Type B pancreatic cell (in vitro differentiated cells): ENCODE measurements at places on chromosomes 6 and 20. TPM values are rescaled to one million over a fixed set of nuclear protein-coding genes. Genes with fewer than 3 reads are reported as not detected.

Gene NHLRC1
- 1.1 and 3.5 TPM in 2 replicates for total RNA-seq

Gene UNC5CL
- total RNA-seq, result 3.1 and 5.1 TPM in 2 replicates

Gene GUCA1A
- total RNA-seq, result 0.41 and 0.57 TPM in 2 replicates

Gene ACSS1
- total RNA-seq, result 22.2 and 27.5 TPM in 2 replicates

DNA sequence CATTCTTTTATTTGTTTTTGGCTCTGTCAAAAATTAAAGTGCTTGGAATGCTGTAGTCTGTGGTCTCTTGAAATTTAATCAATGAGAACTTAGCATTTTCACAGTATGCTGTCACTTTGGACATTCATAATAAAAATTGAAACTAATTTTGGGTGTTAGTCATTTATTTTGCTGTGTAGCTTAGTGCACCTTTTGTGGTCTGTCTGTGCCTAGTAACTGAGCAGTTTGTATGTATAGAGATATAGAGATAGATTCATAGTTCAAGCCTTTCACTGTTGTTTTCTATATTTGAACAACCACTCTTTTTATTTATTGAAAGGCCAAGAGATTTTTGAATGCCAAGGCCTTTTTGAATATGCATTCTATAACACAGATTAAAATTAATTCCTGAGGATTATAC, 86.4 kb upstream of the TIAM2 start:
- no peak for DNase-seq

DNA sequence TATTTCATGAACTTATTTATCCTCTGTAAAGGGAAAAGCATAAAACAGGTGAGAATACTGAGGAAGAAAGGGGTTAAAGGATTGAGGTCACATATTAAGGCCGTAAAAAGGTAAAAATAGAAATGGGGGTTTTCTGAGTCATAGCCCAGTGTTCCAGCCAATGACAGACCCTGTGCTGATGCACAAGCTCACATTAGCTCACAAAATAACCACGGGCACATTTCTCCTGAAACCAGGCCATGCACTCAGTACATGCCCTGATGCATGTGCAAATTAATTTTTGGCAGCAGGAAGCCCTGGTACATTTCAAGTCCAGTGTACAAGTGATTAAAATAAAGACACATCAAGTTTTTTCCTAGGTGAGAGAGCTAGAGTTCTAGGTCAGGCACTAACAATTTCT, 194.4 kb downstream of the TMEM200A start:
- DNase-seq, result no peak

DNA sequence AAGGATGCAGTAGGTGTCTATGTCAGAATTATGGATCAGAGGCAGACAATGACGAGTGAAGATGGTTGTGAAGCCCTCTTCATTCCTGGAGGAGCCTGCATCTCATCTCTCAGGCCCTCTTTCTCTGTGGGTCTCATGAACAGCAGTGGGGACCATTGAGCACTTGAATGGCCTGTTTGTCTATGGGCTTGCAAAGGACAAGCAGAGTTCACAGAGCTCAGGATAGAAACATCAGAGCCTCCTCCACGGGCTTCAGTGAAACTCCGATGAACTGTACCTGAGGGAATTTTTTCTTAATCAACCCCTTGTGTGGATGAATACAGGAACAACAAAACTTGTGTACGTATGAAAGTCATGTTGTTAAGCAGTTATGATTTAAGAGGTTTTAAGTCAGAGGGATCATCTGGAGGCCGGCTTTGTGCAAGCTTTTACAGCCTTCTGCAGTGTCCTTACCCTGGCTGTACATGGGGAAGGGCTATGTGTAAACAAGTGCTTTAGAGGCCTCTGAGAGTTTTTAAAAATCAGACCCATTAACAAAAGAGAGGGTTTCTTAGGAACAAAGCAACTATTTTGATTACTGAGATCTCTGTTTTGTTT, 29.7 kb upstream of the PI16 start:
- no peak for DNase-seq

- no peak for DNase-seq
Measured at GRCh38 chr6:163008626-163009025, 280.9 kb downstream of the PACRG start.

DNA sequence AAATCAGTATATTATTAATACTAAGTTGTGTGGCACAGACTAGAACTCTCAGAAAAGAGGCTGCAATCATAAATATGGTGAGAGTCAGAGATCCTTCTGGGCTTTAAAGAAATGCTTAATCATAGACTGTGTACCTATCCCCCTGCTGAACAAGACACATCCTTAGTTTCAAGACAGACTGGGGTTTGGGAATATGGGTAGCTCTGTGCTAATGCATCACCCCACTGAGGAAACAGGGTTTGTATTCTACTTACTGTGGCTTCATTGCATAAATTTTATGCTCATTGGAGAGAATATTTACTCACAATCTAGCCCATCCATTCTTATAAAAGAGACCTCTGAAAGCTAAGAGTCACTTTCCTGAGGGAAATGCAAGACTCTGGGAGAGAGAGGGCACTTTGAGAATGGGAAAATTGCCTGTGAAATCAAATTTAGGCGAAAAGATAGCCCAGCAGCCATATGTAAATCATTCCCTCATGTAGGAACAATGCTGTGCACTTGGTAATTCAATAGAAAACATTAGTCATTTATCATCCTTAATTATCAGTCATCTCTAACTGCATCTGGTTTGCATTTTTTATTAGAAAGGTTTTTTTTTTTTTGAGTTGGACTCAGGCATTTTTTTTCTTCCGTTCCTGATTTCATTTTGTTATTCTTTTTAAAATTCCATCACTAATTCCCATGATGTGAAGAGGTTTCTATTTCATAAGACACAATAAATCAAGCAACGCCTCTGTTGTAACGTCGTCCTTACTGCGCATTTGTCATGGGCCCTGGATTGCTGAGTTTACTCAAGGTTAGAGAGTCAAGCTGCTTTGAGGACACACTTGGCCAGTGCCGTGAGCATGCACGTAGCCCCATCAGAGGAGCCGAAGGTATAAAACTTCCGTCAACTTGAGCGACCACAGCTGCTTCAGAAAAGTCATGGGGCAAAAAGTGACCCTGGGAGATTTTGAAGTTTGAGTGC, 91.8 kb downstream of the TRMT11 start:
- no peak for DNase-seq

- no peak for DNase-seq
Measured at GRCh38 chr20:57223648-57224489, 42.6 kb downstream of the BMP7 start.

DNA sequence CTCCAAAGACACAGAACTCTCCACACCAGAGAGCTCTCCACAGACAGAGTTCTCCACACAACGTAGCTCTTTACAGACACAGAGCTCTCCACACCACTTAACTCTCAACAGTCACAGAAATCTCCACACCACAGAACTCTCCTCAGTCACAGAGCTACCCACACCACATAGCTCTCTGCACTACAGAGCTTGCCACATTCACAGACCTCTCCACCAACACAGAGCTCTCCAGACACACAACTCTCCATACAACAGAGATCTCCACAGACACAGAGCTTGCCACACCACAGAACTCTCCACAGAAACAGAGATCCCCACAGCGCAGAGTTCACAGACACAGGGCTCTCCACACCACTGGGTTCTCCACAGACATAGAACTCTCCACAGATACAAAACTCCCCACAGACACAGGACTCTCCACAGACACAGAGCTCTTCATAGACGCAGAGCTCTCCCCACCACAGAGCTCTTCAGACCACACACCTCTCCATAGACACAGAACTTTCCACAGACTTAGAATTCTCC, 52.5 kb downstream of the ERMARD start:
- peak; percentile 20 for DNase-seq

DNA sequence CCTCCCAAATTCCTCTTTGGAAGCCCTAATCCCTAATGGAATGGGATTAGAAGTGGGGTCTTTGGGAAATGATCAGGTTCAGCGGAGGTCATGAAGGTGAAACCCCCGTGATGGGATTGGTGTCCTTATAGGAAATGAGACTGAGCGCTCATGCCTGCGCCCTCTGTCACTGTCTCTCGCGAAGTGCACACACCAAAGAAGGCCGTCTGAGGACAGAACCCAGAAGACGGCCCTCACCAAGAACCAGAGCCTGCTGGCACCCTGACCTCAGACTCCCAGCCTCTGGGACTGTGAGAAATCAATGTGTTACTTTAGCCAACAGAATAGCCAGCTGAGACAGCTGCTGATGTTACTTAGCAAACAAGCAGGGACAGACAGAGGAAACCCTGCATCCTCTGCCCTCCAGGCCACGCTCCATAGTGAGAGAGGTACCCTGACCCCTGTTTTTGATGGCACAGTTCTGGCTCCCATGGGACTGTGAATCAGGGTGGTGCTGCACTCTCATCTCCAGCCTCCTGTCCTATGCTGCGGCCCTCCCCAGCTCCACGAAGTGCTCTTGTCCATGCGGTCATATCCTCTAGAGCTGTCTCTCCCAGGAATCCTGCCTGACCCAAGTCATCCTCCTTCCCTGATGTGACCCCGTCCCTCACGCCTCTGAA, 369.3 kb downstream of the ZFAND3 start:
- no peak for DNase-seq

- DNase-seq, result no peak
Measured at GRCh38 chr20:58219342-58219700, 9.1 kb downstream of the ANKRD60 start.

- no peak for DNase-seq
Measured at GRCh38 chr20:57308451-57309271, 20.9 kb upstream of the SPO11 start.

DNA sequence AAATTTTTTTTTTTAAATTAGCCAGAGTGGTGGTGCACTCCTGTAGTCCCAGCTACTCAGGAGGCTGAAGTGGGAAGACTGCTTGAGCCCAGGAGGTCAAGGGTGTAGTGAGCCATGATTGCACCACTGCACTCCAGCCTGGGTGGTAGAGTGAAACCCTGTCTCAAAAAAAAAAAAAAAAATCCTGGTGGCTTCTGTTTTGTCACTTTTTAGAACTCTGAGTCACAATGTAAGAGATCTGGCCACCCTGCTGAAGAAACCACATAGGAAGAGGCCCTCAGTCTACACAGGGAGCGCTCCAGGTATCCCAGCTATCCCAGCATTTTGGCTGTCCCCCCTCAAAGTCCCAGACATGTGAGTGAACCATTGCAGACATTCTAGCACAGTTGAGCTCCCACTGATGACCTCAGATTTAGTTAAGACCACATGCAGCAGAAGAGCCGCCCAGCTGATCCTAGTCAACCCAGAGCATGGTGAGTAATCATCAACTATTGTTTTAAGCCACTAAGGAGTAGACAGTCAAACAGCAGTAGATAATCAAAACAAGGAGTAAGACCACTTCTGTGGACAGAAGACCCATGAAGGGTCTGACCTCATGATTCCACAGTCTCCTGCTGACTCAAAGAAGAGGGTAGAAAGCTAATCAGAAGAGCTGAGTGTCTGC, 12.7 kb upstream of the ARFGEF2 start:
- no peak for DNase-seq

- DNase-seq, result no peak
Measured at GRCh38 chr20:46088409-46089166, 1.2 kb downstream of the NCOA5 start.

DNA sequence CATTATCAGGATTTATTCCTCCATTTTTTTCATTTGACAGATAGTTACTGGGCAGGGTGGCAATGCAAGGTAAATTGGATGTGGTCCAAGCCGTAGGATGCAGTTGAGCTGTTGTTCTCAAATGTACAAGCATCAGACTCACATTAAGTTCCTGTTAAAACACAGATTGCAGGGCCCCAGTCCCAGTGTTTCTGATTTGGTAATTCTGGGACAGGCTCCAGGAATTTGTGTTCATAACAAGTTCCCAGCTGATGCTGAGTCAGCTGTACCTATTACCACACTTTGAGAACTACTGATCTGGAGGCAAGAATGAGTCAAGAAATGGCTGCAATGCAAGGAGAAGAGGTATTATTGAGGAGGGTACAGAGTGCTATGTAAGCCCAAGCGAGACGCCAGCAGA, 11.7 kb downstream of the TMEM244 start:
- no peak for DNase-seq

DNA sequence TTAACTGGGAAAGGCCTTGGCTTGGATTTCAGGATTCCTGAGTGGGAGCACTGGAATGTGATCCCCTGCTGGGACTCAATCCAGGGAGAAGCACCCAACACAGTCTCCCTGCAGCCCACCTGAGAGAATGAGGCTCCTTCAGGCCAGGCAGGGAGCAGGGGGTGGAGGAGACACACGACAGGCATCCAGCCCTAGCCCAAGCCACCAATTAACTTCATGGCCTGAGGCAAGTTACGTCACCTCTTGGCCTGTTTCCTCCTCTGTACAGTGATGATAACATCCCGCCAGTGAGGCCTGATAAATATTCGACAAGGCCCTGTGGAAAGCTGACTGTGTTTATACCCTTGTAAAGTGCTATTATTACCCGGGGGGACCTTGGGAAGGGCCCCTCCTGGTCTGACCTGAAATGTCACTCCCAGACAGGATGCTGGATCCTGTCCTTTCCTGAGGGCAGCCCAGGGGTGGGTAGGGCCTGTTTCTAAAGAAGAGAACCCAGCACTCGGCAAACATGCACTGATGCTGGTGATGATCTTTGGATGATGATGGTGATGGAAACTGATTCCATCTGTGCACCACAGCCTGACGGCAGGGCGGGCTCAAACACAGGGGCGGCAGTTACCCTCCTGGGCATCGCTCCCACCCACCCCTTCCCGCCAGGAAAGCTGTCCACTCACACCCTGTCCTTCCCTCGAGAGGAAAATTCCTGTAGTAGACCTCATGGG, 12.4 kb downstream of the FRS3 start:
- DNase-seq, result no peak
